Upper lobe of right lung (tissue), 1 donor: ENCODE measurements at places on chromosomes 13 and 19. TPM values are rescaled to one million over a fixed set of nuclear protein-coding genes. Genes with fewer than 3 reads are reported as not detected.

GRCh38 chr19:12055784-12056183 lies 3.0 kb upstream of the ZNF878 start:
- H3K27ac ChIP-seq = no peak overlapping the region
- DNase-seq = no peak
- no peaks in the 10 kb centered on the region for H3K27me3 ChIP-seq

DNA sequence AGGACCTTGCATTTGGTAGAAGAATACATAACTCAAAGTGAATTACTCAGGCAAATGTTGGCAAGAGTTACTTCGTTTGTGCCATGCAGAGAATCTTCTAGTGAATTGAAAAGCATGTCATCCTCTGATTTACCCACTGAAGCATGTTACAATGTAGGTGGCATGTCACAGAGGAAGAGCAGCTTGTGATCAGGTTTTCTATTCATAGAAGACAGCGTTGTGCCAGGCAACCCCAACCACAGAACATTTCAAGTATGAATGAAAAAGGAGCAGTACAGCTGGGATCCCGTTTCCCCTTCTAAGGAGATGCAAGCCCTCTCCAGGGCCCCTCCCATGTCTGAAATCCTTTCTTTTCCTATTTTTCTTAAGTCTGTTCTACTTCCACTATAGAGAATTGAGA lies 6.0 kb upstream of the KATNAL1 start:
- peaks cover 17% of the 10 kb centered on the region for H3K4me1 ChIP-seq
- no peak overlapping the region for H3K4me3 ChIP-seq
- no peaks in the 10 kb centered on the region for H3K36me3 ChIP-seq
- no peak overlapping the region for H3K27ac ChIP-seq
- no peak for DNase-seq

GRCh38 chr13:113544896-113545295 lies 39.7 kb upstream of the TFDP1 start:
- no peak overlapping the region for H3K27ac ChIP-seq
- H3K36me3 ChIP-seq = peaks cover 14% of the 10 kb centered on the region

Gene N4BP2L1
- 25.3 TPM for total RNA-seq

Gene S1PR4
- 22.3 TPM for total RNA-seq

- H3K4me1 ChIP-seq = no peaks in the 10 kb centered on the region
- no peaks in the 10 kb centered on the region for H3K36me3 ChIP-seq
- no peak overlapping the region for H3K4me3 ChIP-seq
- H3K27me3 ChIP-seq = no peaks in the 10 kb centered on the region
These were observed 1.2 kb upstream of the CEACAM4 start for GRCh38 chr19:41627966-41628675.

Gene PRRG2
- 10.1 TPM for total RNA-seq

DNA sequence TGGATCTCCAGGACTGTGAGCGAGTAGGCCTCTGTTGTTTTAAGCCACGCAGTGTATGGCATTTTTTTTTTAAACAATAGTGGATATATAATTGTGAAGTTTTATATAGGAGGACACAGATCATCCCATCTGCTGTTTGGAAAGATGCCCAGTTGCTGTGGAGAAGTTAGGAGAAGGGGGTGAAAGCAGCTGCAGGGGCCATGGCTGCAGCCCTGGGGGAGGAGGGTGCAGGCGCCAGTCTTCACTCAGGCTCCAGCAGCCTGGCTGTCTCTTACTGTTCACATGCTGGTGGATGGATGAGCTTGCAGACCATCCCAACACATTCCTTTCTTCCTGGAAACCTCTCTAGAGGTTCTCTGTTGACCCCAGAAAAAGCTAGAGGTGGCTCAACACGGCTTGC lies 242.3 kb downstream of the TEX29 start:
- H3K27ac ChIP-seq = no peak overlapping the region
- no peaks in the 10 kb centered on the region for H3K4me1 ChIP-seq
- peaks cover 15% of the 10 kb centered on the region for H3K27me3 ChIP-seq
- H3K4me3 ChIP-seq = no peak overlapping the region
- peak; percentile 3 for DNase-seq

Gene MBD3L3
- total RNA-seq = not detected

DNA sequence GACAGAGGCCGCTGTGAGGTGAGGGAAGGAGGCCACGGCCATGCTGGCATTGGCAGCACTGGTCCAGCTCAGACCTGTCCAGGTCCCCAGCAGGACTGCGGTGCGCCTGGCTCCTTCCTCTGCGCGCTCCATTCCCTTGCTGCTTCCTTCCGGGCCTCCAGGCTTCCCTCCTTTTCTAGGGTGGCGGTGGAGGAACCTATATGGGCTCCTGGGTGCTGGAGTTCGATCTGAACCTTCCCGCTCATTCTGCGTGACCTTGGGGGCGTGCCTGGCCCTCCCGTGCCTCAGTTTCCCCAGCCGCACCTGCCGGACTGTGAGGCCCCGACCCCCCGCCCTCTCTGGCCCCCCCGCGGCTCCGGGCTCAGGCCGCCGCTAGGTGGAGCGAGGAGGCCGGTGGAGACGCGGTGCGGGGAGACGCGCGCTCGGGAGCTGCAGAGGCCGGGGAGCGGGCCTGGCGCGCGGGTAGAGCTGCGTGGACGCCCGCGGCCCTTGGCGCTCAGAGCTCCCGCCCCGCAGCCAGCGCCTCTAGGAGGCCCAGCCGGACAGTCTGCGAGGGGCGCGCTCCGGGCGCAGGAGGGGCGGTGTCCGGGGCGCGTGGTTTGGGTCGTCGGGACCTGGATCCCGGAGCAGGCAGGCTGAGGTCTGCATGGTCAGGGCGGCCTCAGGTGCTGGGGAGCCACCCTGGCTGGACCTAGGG lies 29.9 kb downstream of the EFNA2 start:
- H3K27ac ChIP-seq = no peak overlapping the region
- H3K36me3 ChIP-seq = no peaks in the 10 kb centered on the region
- DNase-seq = peak; percentile 81
- no peaks in the 10 kb centered on the region for H3K4me1 ChIP-seq

DNA sequence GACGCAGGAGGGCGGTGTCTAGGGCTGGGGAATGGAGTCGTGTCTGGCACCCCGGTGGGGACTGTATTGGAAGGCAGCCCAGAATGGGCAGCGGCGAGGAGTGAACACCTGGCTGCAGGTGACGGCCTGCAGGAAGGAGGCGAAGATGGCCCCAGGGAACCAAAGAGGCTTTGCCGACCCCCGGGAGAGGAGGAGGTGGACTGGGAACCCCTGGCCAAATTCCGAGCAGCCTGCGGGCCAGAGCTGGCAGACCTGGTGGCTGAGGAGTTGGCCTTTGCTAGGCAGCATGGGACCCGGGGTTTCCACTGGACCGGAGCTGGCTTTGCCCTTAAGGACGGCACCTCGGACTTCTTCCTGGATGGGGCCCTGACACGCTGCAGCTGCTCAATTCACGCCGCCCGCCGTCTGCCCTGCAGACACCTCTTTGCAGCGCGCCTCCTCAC lies 25.9 kb downstream of the ZSWIM9 start:
- no peak overlapping the region for H3K27ac ChIP-seq
- H3K27me3 ChIP-seq = no peaks in the 10 kb centered on the region
- no peak for DNase-seq
- H3K4me3 ChIP-seq = no peak overlapping the region

Gene SYDE1
- 25.8 TPM for total RNA-seq

DNA sequence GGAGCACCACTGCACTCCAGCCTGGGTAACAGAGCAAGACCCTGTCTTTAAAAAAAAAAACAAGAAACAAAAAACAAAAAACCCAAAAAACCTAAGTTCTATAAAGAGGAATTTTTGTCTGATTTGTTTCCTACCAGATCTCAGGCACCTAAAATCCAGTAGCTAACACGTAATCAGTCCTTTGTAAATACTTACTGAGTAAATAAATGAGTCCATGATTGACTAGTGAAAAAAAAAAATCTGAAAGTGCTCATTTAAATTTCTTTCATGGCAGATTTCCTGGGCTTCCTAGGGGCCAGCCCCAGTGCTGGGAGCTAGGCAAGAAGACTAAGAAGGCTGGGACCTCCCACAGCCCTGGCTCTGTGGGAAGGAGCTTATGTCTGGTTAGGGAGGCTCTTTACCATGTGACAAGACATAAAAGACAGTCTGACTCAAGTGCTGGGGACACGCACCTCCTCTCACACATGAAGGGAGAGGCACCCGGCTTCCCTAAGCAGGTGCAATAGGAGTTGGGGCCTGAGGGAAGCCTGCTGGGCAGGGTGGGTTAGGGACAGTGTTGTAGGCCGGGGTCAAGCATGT lies 22.5 kb downstream of the LIG1 start:
- no peak overlapping the region for H3K4me3 ChIP-seq
- no peaks in the 10 kb centered on the region for H3K4me1 ChIP-seq
- peaks cover 20% of the 10 kb centered on the region for H3K36me3 ChIP-seq

- H3K36me3 ChIP-seq = peaks cover 40% of the 10 kb centered on the region
- H3K27ac ChIP-seq = no peak overlapping the region
- no peaks in the 10 kb centered on the region for H3K27me3 ChIP-seq
- H3K4me3 ChIP-seq = no peak overlapping the region
These were observed 27.3 kb downstream of the COG6 start for GRCh38 chr13:39682788-39683187.

Gene KIR3DL2
- total RNA-seq = 0.35 TPM

Gene TGFBR3L
- 1.2 TPM for total RNA-seq

Gene IQCN
- total RNA-seq = 4.9 TPM

DNA sequence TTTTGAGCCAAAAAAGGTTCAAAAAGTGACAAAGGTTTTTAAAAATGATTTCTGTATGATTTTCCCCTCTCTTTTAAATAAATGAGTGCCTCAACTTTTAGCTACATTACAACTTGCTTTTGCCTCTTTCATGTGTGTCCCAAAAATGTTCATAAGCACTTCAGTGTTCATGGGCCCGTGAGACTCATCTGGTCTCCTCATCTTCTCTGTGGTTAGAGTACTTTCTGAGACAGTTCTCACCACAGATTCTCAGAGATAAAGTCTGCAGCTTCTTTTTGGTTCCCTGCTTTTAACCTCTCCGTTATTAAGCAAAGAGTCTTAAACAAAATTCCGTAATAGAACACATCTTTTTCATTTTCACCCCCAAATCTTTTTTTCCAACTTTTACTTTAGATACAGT lies 156.9 kb downstream of the DLEU7 start:
- H3K27ac ChIP-seq = no peak overlapping the region
- H3K4me3 ChIP-seq = no peak overlapping the region
- no peak for DNase-seq
- no peaks in the 10 kb centered on the region for H3K27me3 ChIP-seq
- no peaks in the 10 kb centered on the region for H3K36me3 ChIP-seq

DNA sequence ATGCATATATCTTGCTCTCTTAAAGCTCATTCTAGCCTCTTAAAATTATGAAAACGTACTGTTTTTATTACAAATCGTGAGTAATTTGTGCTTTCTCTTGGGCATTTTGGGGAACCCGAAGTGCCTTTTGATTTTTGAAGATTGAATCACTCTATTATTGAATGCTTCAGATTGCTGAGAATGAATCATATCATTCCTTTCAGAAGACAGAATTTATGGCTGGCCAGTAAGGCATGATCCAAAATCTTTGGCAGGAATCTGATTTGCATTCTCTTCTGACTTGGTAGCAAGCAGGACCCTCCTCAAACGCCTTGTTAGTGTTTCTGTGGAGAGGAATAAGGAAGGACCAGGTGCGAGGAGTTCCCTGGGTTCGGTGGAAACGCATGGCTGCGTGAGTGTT lies 49.5 kb downstream of the STARD13 start:
- DNase-seq = no peak
- H3K4me3 ChIP-seq = no peak overlapping the region
- H3K27ac ChIP-seq = peak overlapping the region; percentile 14
- no peaks in the 10 kb centered on the region for H3K27me3 ChIP-seq

DNA sequence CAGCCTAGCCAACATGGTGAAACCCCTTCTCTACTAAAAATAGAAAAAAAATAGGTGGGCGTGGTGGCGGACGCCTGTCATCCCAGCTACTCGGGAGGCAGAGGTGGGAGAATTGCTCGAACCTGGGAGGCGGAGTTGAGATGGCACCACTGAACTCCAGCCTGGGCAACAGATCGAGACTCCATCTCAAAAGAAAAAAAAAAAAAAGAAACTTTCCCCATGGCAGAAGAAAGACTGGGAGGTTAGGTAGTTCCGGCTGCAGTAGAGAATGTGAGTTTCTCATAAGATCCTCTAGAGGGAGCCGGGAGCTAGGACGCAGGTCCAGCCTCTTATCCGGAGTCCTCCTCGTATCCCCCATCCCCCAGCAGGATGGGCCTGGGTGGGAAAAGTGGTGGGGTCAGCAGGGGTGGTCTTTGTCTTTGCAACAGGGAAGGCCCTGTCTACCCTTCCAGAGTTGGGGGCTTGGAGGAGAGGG lies 13.2 kb upstream of the CREB3L3 start:
- DNase-seq = no peak
- no peak overlapping the region for H3K4me3 ChIP-seq
- no peaks in the 10 kb centered on the region for H3K36me3 ChIP-seq
- H3K27me3 ChIP-seq = no peaks in the 10 kb centered on the region
- no peaks in the 10 kb centered on the region for H3K4me1 ChIP-seq
- H3K27ac ChIP-seq = no peak overlapping the region

GRCh38 chr19:30089086-30089665 lies 147.1 kb downstream of the URI1 start:
- peak; percentile 52 for DNase-seq
- no peaks in the 10 kb centered on the region for H3K36me3 ChIP-seq

Gene ZNF559
- total RNA-seq = 21.2 TPM

Gene GSX1
- not detected for total RNA-seq

DNA sequence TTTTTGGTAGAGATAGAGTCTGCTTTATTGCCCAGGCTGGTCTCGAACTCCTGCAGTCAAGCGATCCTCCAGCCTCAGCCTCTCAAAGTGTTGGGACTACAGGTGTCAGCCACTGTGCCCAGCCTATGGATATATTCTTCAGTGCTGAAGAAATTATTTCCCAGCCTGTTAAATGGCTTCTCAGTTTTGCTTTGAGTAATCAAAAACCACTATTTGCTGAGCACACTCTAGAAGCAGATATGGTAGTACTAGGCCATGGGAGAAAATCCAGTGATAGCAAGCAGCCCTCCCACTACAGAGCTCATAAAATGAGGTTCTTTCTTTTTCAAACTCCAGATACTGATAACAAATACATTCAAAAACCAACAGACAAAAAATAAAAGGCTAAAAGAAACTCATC lies 80.6 kb upstream of the CLDN10 start:
- H3K27me3 ChIP-seq = no peaks in the 10 kb centered on the region
- no peak overlapping the region for H3K27ac ChIP-seq
- DNase-seq = no peak
- no peaks in the 10 kb centered on the region for H3K4me1 ChIP-seq
- H3K36me3 ChIP-seq = no peaks in the 10 kb centered on the region

DNA sequence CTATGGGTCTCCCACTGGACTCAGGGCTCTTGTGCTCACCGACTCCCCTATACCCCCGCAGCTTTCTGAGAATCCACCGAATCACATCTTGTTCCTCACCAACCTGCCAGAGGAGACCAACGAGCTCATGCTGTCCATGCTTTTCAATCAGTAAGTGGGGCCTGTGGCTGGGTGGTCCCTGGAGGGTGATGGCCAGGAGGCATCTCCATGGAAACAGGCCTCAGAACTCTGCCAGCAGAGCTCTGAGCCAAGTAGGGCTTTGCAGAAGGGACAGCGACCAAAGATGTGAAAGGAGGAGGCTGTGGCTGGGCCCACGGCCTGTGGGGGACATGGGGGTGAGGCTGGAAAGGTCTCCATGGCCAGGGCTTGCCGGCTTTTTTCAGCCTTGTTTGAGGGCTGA lies 11.8 kb upstream of the MIA start:
- DNase-seq = no peak
- H3K27ac ChIP-seq = no peak overlapping the region
- no peak overlapping the region for H3K4me3 ChIP-seq
- no peaks in the 10 kb centered on the region for H3K4me1 ChIP-seq
- peaks cover 87% of the 10 kb centered on the region for H3K36me3 ChIP-seq
- H3K27me3 ChIP-seq = no peaks in the 10 kb centered on the region

- no peak overlapping the region for H3K27ac ChIP-seq
- H3K27me3 ChIP-seq = no peaks in the 10 kb centered on the region
- DNase-seq = no peak
These were observed 221.7 kb upstream of the SPRY2 start for GRCh38 chr13:80562433-80563156.

Gene SUGT1
- total RNA-seq = 39.1 TPM
